ENCODE measurements at places on chromosomes 1 and 21.
A peak's percentile ranks its signal among the peaks of the same experiment; 100 is the strongest.

GRCh38 chr1:17933971-17934370 is 173.6 kb upstream of the IGSF21 start:
- DNase-seq = no peak

DNA sequence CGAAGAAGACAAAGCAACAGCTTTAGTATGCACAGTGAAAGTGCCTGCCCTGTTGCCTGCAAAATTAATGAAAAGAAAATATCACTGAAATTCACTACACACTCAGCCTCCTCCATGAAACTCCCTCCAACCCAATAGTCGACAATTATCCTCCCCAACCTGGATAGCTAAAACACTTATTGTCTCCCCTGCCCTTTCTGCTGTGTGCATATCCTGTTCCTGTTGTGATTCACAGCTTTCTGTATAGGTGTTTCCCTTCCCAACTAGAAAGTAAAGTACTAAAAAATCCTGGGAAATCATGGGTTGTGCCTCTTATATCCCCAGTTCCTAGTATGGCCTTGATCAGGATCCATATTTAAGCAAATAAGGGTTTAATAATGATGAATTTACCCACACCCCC is 412.1 kb downstream of the LTN1 start:
- DNase-seq = no peak

DNA sequence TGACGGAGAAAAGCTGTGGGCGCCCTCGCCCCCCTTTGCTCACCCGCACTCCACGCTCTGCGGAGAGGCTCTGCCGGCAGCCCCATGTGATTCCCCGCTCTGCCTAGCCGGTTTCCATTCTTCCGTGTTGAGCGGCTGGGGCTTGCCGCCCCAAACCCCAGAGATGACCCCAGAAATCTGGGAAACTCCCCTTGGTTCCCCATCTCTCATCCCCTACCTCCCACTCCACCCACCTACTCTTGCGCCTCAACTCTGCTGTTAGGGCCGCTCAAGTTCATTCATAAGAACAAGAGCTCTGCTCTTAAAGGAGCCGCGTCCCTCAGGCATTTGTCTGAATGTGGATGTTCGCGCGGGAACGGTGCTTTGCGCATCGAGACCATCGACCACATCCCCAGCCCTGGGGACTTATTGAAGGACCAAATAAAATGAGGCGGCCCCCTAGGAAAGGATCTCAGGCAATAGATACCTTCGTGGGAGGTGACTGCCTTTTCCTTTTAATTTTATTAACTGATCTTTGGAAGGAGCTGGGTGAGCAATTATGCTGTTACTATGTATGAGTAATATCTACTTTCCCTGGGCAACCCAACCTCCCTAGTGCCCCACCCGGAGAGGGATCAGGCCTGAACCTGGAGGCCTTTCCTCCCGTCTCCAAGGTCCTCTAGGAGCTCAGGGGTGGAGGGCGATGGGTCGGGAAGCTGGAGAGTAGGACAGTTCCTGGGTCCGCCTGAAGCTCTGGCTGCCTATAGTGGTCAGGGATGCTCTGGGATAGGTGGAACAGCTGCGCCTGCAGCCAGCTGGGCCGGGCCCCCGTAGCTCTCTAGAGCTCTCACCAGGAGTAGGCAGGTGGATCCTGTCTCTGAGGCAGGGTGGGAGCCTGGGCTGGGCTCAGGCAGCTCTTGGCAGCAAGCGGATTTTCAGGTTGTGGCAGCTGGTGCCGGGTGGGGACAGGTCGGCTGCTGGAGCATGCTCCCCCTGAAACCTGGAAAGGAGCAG is 898 bp downstream of the MFSD2A start:
- DNase-seq = peak; percentile 40

- DNase-seq = no peak
Observed at GRCh38 chr1:203177470-203178039, 1.9 kb upstream of the MYBPH start.
